Erythroblast (primary cell): ENCODE measurements at places on chromosomes 2 and 18.

- no peak for DNase-seq
Measured at GRCh38 chr2:240989451-240990265, 8.8 kb upstream of the SNED1 start.

DNA sequence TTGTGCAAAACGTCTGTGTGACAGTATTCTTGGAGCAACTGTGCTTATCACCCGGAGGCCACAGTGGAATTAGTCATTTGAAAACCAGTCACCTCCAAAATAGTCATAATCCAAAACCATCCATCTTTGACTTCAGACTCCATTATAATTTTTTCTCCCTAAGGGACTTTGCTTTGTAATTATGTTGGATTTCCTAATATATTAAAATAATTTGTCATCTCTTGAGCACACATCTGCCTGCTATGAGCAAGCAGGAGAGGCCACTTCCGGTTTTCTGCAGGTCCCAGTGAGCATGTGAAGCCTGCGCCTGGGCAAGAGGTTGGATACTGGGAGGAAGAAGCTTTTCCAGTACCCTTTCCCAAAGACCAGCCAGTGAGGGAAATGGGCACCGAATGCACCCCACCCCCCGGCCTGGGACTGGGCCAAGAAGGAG, 57.7 kb downstream of the ODC1 start:
- DNase-seq, result no peak

GRCh38 chr2:204172145-204172600, 235.6 kb downstream of the ICOS start:
- DNase-seq, result no peak

GRCh38 chr18:9017905-9018227, 84.6 kb upstream of the NDUFV2 start:
- no peak for DNase-seq

DNA sequence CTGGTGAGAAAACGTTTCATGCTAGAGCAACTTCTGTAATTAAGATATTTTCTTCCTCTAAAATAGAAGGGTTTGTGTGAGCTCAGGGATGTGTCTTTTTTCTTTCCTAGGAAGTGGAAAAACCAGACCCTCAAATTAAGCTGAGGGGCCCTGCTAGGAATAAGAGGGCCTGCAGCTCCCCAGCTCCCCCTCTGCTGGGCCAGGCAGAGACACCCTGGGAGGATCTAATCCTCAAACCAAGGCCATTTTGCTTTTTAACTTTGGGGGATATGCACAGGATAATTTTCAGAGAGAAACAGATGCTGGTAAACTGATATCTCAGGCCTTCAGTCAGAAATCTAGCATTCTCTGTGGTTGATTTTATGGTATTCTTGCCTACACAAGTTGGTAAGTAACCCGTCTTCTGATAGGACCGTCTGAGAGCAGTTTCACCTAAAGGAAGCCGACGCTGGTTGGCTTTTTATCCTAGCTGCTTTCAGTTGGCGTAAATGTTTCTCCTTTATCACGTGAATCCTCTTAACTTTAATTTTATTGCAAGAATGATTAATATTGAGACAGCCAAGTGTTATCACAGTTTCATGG, 34.8 kb downstream of the SNTG2 start:
- no peak for DNase-seq

DNA sequence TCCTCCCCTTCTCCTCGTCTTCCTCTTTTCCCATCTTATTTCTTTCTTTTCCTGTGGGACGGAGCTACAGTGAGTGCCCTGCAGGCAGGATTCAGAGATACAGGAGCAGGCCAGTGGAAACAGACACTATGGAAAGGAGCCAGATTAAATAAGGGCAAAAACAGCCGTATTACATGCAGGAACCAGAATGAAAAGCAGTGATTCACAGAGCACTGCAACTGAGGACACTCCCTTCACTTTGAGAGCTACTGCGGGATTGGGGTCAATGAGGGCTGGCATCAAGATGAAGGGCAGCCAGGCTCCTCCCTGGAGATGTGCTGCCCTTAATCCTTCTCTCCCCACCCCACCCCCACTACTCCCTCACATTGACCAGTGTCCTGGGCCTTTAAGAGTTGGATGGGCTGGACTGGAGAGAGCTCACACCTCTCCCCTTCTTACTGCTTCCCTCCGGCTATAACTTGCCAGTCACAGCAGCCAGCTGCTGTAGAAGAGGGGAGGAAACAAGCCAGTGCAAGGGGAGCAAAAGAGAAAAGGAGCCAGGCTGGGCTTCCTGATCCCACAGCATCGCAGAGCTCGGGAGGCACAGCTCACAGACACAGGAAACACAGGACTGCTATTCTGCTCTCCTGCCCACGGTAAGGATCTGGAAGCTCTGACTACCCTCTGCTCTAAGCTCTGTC, at the start of gene PLCD4:
Gene PLCD4, plus strand, starts transcription at position 464 of the 680 bp plus-strand sequence. CDS start 7,841 bp downstream, outside the sequence.
- DNase-seq, result no peak

DNA sequence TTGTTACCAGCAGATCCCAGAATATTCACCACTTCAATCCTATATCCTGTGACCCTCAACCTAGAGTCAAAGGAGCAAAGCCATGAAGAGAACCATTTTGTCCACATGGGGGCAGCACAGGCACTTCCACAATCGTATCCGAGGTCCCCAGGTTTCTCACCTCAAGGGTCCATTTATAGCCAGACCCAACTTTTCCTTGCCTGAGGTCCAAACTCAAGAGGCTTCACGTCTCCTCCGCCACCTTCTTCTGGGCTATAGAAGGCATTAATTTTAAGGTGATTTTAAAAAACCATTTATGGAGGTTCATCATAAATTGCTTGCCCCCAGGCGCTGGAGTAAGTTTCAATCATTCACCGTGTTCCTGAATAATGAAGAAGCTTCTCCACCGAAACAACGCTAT, 111.6 kb upstream of the NABP1 start:
- peak; percentile 88 for DNase-seq

GRCh38 chr18:42086288-42086687, 131.3 kb downstream of the PIK3C3 start:
- no peak for DNase-seq

- DNase-seq, result no peak
Measured at GRCh38 chr2:21820271-21820670, 696.5 kb downstream of the TDRD15 start.

- DNase-seq, result no peak
Measured at GRCh38 chr2:201257381-201257955, 2.9 kb upstream of the CASP8 start.

- DNase-seq, result peak; percentile 2
Measured at GRCh38 chr2:14944562-14945346, 312.2 kb downstream of the LRATD1 start.

DNA sequence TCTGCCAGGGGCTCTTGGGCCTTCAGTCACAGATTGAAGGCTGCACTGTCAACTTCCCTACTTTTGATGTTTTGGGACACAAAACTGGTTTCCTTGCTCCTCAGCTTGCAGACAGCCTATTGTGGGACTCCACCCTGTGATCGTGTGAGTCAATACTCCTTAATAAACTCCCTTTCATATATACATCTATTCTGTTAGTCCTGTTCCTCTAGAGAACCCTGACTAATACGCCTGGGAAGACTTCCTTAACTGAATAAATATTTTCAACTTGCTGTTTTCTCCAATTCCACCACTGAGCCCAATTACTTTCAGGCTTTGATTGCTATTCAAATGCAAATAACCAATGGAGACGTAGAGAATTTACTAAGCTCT, 61.4 kb upstream of the CCDC195 start:
- no peak for DNase-seq

GRCh38 chr2:15734674-15735483, 143.2 kb downstream of the DDX1 start:
- no peak for DNase-seq

GRCh38 chr2:28407131-28407975, 14.7 kb downstream of the FOSL2 start:
- DNase-seq, result no peak

GRCh38 chr2:195898505-195899191, 170.0 kb downstream of the DNAH7 start:
- no peak for DNase-seq

- DNase-seq, result no peak
Measured at GRCh38 chr2:99692785-99693184, 203.0 kb upstream of the REV1 start.

- no peak for DNase-seq
Measured at GRCh38 chr2:105609746-105610402, 134.8 kb upstream of the NCK2 start.

DNA sequence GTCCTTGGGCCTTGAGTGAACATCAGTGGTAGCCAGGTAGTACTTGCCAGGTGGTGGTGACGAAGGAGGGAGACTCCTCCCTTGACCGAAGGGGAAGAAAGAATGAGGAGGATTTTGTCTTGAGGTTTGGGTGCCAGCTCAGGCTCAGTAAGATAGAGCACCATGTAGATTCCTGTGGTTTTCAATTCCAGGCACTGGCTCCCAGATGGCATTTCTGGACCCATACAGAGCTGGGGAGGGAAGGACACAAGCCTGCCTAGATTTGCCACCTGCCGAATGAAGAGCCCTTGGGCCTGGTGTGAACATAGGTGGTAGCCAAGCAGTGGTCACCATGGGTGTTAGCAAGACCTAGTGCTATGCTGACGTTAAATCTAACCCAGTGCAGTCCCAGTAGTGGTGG, 108.8 kb upstream of the UBE2E3 start:
- no peak for DNase-seq

DNA sequence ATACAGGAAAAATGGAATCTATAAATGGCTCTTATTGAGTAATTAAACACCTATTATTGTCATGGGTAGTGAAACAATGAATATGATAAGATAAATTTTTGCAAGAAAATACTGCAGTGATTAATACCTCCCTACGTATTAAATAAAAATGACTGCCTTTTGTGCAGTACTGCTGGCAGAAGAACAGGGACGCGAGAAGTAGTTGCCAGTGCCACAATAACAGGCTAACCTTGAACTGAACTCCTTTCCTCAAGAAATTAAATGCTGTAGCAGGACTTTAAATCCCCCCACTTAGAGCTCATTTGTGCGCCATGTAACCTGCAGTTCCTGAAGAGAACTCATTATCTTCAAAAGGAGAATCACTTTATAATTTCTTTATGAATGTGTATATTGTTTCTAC, 24.6 kb downstream of the FIGN start:
- DNase-seq, result no peak

GRCh38 chr2:149650006-149650405, 62.4 kb upstream of the MMADHC start:
- no peak for DNase-seq
